ENCODE measurements at places on chromosomes 12 and 14.
A peak's percentile ranks its signal among the peaks of the same experiment; 100 is the strongest.

GRCh38 chr14:59398841-59399240 is 66.3 kb downstream of the GPR135 start:
- no peak for DNase-seq

- no peak for DNase-seq
These were observed 12.0 kb upstream of the PIP4K2C start for GRCh38 chr12:57579011-57579410.

DNA sequence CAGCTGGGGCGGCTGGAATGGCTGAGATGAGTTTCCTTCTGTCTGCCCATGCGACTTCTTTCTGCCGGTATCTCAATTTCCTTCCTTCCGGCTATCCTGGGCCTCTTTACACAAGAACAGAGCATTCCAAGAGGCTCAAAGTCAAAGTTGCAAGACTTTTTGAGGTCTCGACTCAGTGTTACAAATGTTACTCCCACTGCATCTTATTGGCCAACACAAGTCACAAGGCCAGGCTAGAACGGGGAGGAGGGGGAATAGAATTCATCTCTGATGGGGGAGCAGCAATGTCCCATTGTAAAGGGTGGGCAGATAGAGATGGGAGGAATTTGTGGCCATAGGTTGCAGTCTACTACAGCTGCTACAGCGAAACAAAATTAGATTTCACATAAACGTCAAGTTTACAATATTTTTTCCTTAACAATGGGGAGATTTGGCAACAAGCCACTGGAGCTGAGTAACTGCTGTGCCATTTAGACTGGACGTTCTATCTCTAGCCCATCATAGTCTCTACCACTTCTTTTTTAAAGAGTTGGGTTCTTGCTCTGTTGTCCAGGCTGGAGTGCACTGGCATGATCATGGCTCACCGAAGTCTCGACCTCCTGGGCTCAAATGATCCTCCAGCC is 9.5 kb upstream of the NYNRIN start:
- DNase-seq, result no peak

DNA sequence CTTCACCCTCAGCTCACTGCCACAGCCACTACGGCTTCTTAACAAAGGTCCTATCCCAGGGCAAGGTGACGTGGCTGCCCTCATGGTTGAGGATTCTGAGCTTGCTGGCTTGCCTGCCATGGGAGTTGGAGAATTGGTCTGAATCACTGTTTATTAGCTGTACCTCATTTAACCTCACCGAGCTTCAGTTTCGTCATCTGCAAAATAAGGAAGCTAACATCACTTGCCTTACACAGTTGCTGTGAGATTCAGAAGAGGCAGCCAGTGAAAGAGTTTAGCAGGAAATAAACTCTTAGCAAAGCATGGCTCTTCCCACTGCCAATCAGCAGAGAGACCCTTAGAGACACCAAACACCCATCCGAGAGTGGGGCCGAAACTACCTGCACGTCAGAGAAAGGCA is 90.1 kb upstream of the KCNA1 start:
- DNase-seq, result no peak

- DNase-seq, result no peak
These were observed 6.0 kb downstream of the BICDL1 start for GRCh38 chr12:119994892-119995658.

- DNase-seq, result no peak
These were observed 189.9 kb downstream of the VRK1 start for GRCh38 chr14:96987086-96987474.

GRCh38 chr12:65511912-65512311 is 233.4 kb downstream of the MSRB3 start:
- DNase-seq, result no peak

DNA sequence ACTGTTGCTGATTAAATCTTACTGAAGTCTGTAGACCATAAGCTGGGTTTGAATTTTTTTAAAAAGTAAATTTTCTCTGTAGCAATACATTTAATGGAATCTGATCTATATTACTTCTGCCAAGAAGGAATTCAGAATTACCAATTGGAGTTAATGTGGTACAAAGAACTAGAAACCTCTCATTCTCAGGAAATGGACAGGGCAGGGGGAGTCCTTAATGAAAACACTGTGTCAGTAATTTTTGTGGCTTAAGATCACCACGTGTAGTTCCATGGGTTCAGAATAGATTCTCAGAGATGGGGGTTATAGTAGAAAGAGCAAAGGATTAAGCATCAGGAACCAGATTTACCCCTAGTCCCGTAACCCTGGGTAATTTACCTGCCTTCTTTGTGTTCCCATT is 30.3 kb downstream of the FBXL14 start:
- DNase-seq, result no peak

- DNase-seq, result no peak
These were observed 133.5 kb upstream of the PARP11 start for GRCh38 chr12:4006743-4007142.

DNA sequence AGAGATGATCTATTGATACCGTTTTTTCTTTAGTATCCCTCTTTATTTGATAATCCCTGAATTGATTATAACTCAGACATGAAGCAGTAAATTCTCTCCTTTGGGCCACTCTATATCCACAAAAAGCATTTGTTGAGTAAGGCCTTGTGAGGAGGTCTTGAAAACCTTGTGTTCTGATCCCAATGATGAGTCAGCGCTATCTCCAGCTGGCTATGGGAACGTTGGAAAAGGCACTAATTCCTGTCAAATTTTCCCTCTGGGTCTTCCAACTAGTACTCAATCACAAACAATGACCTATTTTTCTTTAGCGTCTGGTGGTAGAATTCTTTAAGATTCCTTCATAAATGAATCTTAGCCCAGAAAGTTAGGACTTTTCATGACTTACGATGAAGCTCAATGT is 168.4 kb upstream of the LRIG3 start:
- no peak for DNase-seq

DNA sequence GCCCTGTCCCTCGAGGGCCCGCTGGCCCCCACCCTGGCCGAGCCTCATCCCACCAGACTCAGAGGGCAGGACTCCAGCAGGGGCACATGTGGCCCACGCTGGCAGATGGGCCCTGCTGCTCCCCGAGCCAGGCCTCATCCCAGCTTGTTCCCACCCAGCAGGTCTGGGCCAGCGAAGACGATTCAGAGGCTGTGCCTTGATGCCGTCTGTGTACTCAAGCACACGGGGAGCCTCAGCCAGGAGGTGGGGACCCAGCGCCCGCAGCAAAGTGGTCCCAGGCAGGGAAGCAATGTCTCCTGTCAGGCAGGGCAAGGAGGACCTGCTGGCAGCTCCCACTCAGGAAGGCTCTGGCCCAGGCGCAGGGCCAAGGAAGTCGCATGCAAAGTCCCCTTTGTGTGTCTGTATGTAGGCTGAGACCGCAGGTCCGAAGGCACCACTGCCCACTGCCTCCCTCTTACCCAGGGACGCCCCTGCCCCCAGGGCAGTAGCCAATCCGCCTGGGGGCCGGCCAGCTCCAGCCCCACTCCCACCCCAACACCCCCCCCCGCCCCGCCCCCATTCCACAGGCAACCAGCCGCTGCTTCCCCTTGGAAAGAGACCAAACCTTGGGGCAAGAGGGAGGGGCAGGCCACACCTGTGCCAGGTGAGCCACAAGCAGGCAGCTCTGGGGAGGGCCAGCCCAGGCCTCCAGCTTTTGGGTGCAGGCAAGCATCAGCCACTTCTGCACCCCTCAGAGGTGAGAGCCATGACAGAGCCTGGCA is 9.4 kb downstream of the DEGS2 start:
- no peak for DNase-seq

GRCh38 chr12:109582636-109583035 is 9.0 kb downstream of the MVK start:
- DNase-seq, result no peak

- no peak for DNase-seq
These were observed 85.3 kb upstream of the PARP11 start for GRCh38 chr12:3958534-3958933.

GRCh38 chr12:10940389-10940788 is 1.3 kb upstream of the TAS2R14 start:
- DNase-seq, result no peak

- no peak for DNase-seq
These were observed 815 bp downstream of the NID2 start for GRCh38 chr14:52067873-52068614.

GRCh38 chr14:49982501-49982951 is 89.6 kb downstream of the ARF6 start:
- DNase-seq, result no peak

DNA sequence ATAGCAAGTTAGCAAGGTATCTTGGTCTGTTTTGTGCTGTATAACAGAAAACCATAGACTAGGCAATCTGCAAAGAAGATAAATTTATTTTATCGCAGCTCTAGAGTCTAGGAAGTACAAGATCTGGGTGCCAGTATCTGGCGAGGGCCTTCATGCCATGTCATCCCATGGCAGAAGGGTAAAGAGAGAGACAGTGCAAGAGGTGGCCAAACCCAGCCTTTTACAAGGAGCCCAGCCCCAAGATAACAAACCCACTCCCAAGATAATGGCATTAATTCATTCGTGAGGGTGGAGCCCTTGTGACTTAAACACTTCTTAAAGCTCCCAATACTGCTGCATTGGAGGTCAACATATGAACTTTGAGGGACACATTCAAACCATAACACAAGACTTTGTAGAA is 16.9 kb downstream of the RPS29 start:
- no peak for DNase-seq

DNA sequence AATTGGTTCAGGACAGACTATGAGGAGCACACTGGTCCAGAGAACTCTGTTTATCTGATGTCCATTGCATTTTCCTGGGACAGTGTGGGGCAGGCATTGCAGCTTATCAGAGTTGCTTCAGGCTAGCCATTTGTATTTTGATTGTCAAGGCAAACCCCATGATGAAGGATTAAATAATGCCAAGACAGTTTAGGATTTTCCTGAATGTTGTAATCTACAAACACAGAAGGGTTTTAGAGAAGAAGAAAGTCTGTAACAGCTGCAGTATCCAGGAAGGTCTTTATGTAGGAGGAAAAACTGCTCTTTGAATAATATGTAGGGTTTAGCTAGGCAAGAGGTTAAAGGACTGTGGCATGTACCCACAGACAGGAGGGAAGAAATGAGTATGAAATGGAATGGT is 32.2 kb upstream of the UNC79 start:
- no peak for DNase-seq

- DNase-seq, result peak; percentile 57
These were observed 21.2 kb upstream of the RNASE12 start for GRCh38 chr14:20612403-20612802.

- no peak for DNase-seq
These were observed 56.7 kb upstream of the CHGA start for GRCh38 chr14:92866181-92866752.

DNA sequence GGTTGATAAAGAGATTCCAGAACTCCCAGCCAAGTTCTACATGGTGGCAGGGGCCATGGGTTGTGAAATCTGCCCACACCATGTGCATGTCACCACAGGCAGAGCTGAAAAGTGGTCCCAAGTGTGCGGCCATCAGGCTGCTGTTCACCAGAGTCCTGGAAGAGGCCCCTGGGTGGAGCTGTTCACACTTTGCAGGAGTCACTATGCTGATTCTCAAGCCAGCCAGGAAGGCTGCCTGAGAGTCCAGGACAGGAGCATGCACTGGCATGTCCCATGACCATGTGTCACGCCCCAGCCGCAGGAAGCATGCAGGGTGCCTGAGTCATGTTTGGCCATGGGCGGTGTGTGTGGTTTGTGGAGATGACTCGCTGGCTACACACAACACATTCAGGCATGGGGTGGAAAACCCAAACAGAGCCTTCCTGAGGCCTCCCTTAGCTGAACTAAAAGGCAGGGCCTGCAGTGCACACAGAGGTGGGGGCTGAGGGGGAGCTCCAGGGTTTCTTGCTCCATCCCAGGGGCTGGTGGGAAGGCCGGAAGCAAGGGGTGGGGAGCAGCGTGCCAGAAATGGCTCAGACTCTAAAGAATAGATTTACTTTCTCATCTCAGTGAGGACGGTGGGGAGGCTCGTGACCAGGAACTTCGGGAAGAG is 19.4 kb downstream of the ABCB9 start:
- no peak for DNase-seq

- no peak for DNase-seq
These were observed 32.1 kb downstream of the SNRNP35 start for GRCh38 chr12:123490089-123490488.

GRCh38 chr12:116542345-116542956 is 16.7 kb upstream of the MAP1LC3B2 start:
- no peak for DNase-seq

DNA sequence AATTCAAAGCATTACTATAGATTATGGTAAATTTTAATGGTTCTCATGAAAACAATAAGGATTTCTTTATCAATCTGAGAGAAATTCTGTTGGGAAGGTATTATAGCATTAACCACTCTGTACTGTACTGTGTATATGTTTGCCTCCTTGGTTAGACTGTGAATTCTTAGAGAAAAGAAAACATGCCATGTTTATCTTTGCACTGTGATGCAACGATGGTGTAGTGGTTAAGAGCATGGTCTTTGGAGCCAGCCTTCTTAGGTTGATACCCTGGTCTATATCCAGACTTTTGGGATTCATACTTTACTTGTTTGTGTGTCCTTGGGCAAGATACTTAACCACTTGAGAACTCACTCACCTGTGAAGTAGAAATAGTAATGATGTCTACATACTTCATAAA is 32.2 kb upstream of the NUBPL start:
- no peak for DNase-seq

DNA sequence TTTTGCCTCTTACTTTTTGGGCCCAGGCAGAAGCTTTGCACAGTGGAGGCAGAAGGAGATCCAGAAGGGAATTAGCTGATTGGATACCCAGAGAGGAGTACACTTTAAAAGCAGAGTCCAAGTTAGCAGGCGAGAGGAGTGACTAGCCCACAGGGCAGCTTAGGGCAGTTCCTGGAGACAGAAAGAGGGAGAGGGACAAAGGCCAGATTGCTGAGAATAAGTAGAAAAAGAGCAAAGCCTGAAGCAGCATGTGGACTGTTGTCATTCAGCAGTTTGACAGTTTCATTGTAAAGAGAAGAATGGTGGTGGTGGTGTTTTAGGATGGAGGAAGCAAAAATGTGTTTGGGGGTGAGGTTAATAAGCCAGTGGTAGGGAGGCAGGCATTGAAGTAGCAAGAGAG is 95.1 kb downstream of the PELI2 start:
- DNase-seq, result no peak

GRCh38 chr12:132522592-132523380 is 32.8 kb downstream of the FBRSL1 start:
- DNase-seq, result no peak

GRCh38 chr12:1830981-1831963 is 10.9 kb downstream of the LRTM2 start:
- DNase-seq, result no peak

DNA sequence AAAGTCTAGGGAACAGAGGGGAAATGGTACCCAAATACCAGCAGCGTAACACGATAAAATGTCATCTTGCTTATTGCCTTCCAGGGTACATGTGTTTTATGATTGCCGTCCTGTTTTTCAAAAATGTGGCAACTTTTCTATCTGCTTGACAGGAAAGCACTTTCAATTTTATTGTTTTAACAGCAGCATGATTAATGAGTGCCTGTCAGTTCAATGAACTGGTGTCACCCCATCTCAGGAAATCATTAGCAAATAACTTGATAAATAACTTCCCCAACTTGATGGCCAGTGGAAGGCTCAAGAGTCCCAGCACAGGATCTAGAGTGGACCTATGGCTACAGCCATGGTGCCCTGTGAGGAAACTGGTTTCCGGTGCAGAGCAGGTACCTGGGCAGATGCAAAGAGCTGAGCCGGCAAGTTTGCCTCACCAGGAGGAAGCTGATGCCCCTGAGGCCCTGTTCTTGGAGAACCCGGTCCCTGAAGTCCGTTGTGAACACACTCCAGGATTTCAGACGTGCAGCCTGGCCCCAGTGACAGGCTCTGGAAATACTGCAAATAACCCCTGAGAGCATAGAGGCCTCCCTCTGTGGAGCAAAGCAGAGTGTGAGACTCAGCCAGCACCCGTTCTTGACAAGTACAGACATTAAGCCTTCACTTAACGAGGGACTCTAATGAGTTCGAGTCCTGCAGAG is 173.5 kb upstream of the SFSWAP start:
- DNase-seq, result no peak
